DMS79 treated with DMSO at 0.1 percent for 48 hours (cell line): ENCODE measurements at places on chromosomes 13 and 19.
A peak's percentile ranks its signal among the peaks of the same experiment; 100 is the strongest.

GRCh38 chr13:40558656-40559055, 107.8 kb downstream of the FOXO1 start:
- DNase-seq, result no peak

DNA sequence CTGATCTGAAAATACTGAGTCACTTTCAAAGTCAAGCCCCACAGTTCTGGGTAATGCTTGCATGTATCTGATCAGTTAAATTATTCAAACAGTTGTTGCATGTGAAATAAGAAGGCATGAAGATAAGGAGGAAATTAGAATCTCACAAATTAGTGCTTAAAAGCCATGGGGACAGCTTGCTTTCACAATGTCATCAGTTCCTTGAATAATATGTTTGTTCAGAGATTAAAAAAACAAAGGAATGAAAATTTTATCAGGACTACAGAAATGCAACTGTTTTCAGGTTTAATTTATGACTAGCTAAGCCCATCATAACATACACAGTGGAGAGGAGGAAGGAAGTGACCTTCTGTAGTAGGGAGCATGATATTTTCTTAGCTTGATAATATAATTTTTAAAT, 150.1 kb downstream of the OXGR1 start:
- no peak for DNase-seq

DNA sequence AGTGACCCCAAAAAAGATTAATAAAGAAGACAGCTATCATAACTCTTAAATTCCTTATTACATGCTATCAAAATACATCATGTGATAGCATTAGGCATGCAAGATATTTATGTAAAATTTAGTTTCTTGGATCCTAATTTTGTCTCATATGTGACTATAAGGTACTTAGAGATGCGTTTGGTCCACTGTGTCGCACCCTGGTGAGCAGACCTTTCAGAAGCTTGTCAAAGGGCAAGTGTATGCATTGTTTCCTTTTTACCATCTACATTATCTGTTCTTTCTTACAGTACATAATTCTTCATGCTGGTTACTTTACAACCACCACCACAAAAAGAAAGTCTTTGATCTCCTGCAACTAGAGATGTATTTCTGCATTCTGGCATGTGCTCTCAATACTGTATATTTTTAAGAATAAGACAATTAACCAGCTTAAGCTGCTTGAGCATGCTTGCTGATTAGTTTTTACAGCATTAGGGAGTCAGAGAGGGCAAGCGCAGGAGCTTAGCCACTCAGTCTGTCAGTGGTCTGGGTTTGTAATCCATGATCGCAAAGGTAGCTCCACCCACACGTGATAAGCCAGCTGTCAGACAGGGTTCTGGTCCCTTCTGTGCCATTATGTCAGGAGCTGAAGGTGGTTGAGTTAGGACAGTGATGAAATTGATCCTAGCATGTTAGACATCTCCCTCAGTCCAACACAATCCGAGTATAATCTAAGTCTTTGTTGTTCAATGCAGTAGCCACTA, 500.9 kb downstream of the MYO16 start:
- no peak for DNase-seq

DNA sequence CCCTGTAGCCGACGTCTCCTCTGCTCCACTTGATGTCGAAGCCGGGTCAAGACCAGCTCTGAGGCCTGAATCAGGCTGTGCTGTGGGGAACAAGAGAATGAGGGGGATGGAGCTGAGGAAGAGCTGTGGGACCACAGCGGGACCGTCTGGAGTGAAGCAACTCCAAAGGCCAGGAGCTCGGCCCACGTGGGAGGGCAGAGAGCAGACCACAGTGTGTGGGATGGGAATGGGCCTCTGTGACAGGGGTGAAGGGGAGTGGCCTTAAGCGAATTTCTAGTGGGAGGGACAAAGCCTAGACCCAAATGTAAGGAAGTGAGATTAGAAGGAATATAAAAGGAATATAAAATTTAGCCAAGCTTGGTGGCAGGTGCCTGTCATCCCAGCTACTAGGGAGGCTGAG, 3.8 kb upstream of the SLC8A2 start:
- DNase-seq, result no peak

DNA sequence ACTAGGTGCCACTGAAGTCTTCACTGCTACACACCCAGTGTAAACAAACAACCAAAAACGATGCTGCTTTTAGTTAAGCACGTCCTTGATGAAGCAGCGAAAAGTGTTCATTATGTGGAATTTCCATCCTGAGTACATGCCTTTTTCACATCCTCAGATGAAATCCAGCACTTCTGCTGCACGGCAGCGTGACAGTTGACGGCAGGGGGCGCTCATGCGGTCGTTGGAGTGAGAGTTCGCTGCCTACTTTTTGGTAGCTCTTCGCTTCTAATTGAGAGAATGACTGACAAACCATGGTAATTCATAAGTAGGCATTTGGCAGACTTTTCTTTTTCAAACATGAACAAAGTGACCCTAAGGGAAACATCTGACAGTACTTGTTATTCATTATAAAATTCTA, 1124.9 kb downstream of the EFNB2 start:
- no peak for DNase-seq

- DNase-seq, result no peak
Observed at GRCh38 chr19:9165261-9165660, 13.5 kb upstream of the OR7D2 start.

DNA sequence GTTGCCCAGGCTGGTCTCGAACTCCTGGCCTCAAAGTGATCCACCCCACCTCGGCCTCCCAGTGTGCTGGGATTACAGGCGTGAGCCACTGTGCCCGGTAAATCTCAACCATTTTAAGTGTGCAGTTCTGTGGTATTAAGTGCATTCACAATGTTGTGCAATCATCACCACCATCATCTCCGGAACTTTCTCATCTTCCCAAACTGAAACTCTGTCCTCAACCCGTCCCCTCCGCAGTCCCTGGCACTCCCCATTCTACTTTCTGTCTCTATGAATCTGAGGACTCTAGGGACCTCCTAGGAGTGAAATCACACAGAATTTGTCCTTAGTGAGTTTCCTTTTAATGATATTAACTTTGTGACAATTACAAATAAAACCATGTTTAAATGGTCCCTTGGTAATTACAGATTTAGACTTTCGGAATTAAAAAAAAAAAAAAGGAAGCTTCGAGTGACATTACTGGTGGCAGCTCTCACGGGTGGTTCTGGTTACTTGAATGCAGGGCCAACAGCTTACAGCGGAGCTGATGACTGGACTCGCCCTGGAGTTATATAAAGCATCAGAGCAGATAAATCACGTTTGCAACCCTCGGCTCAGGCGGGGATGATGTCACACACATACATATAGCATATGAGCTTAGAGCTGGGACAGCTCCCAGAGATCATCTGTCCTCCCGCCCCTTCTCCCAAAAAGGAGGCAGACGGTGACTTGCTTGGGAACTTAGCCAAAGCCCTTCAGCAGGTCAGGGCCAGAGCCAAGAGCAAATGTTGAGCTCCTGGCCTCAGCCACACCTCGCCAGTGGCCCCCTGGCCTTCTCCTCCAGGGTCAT, 89.8 kb downstream of the ZNF557 start:
- DNase-seq, result peak; percentile 47

- DNase-seq, result no peak
Observed at GRCh38 chr13:103196356-103196755, 130.1 kb upstream of the SLC10A2 start.

- no peak for DNase-seq
Observed at GRCh38 chr19:23855676-23856075, 59.0 kb upstream of the ZNF726 start.

DNA sequence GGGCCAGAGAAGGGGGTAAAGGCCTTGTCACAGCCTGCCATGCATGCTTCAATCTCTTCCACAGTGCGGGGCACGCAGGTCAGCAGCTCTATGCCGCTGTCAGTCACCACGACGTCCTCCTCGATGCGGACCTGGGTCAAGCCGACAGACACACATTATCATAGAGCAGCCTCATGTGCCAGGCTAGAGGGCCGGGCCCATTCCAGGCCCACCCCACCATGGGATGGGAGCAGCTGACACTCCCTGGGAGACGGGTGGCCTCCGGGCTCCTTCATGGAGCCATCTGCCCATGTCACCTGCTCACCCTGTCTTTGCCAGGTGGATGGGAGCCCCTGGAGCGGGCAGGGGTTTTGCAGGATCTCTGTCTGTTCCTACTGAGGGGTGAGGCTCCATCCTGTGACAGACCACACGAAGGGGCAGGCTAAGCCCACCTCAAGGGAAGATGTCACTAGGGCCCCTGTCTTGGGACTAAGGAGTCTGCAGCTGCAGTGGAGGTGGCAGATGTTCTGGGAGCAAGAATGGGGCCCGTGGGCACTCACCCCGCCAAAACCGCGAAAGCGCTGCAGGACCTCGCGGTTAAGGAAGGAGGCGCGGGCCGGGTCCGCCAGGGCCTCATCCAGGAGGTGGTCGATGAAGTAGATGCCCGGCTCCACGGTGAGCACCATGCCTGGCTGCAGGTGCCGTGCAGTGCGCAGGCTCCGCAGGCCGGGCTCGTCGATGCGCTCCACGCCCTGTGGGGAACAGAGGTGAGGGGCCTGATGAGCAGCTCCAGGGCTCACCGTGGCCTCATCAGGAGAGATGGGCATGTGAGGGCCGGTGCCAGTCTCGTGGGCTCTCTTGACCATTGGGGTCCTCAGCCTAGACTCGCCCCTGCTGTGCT, 14.1 kb downstream of the CEBPG start:
- no peak for DNase-seq

DNA sequence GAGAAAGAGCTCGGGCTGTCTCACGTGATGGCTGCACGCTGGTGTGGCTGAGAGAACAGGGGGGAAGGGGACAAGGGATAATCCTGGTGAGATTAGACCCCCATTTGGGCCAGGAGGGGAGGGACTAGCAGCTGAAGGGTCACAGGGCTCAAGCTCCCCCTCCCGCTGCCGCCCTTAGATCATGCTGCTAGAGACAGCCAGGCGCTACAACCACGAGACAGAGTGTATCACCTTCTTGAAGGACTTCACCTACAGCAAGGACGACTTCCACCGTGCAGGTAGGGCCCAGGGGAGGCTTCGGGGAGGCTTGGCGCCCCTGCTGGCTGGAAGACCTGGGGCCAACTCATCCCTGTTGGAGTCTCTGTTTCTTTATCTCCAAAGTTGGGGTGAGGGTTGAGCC, 3.3 kb downstream of the NR1H2 start:
- DNase-seq, result no peak
